ENCODE measurements at places on chromosomes 13 and 19.

DNA sequence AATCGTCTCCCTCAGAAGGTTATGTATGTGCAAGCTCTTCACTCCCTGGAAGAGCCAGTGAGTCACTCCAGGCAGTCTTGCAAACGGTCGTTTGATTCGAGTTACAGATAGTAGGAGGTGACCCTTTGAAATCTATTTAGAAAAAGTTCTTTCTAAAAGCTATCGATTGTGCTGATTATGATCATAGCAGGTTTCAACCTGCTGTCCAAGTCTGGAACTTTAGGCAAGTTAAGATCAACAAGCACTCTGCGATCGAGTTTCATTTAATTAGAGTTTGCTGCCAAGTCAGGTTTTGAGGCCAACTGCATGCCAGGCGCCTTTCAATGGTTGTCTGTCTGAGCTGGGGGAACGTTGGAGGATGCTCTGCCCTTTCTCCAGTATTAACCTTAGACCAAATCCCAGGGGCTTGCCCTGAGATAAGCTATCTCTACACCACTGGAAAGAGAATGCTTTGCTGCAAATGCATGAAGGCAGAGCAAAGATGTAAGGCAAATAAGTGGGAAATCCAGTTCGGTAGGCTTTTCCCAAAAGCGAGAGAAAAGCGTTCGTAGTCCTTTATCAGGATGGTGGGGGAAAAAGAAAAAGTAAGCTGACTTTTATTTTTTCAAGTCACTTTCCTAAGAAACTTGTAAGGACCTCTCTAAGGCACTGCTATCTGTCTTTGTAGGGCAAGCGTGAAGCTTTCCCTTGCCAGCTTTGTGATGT is 287.5 kb downstream of the ATP8A2 start:
- DNase-seq: no peak

DNA sequence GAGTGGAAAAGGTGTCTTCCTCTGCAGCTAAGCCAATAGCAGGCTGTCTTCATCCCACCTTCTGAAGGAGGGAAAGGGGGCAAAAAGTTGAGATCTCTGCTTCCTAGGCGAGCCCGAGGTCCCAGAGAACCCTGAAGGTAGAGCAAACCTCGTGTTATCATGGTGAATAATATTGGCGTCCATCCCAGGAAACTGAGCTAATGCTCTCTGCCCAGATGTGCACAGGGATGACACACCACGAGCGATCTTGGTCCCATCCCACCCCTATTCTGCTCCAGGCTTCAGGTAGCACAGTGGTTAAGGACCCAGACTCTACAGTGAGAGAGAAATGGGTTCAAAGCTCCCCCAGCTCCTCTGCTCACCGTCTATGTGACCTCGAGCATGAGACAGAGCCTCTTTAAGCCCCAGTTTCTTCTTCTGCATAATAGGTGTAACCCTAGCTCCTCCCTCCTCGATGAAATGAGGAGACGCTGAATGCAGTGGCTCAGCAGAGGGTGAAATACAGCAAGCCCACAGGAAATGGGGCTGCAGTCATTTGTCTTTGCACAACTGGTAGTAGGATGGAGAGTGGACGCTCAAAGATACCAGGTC is 9.9 kb upstream of the CEACAM20 start:
- DNase-seq: no peak

DNA sequence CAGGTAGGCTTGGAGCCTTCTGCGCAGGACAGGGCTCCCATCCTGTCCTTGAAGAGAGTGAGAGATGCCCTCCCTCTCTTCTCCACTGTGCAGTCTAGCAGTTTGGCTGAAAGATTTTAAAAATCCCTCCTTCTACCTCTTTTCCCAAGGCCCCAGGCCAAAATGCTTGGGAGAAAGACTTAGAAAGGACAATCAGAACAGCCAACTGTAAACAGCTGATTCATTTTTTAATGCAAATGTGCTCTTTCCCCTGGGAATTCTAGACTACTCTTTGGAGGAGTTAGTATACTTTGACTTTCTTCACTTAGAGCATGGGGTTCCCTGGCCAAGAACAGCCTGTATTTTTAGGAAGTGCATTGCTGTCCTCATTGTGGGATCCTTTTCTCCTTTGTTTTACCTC is 398.9 kb downstream of the GPC6 start:
- DNase-seq: no peak

DNA sequence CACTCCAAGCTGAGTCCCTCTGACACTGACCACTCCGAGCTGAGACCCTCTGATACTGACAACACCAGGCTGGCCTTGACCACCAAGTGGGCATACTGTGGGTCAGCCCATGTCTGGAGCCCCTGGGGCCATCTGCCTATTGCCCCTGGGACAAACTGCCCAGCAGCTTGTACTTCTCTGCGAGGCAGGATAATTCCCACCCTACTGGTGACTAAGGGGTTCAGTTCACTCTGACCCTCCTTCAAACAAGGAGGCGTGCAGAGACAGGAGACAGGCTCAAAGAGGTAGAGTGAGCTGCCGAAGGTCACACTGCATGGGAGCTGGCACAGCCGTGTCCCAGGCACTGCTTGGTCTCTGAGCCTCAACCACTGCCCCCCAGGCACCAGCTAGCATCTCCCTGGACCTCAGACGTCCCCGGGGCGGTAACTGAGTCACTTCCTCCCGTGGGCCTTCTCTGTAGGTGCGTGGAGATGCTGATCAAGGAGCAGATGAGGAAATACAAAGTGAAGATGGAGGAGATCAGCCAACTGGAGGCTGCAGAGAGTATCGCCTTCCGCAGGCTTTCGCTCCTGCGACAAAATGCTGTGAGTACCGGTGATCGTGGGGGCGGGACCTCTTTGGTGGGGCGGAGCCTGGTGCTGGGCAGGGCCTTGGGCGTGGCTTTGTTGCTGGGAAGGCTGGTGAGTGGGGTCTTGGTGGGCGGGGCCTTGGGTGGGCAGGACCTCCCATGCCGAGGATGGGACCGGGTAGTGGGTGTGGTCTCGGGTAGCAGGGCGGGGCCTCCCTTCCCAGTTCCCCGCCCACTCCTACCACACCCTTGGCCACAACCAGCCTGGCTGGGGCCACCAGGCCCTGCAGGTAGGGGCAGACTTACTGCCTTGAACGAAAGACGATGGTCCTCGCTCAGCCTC is 5.8 kb upstream of the USE1 start:
- DNase-seq: peak; percentile 31

GRCh38 chr13:95605448-95606125 is 38.9 kb downstream of the DZIP1 start:
- no peak for DNase-seq

Measured in activated CD8-positive, alpha-beta memory T cell treated with anti-CD3 and anti-CD28 coated beads for 48 hours (primary cell).